NCI-H2227 treated with DMSO at 0.1 percent for 48 hours (cell line): ENCODE measurements at places on chromosomes 3 and 15.

- no peak for DNase-seq
Measured at GRCh38 chr15:100731267-100732152, 129.1 kb downstream of the ASB7 start.

DNA sequence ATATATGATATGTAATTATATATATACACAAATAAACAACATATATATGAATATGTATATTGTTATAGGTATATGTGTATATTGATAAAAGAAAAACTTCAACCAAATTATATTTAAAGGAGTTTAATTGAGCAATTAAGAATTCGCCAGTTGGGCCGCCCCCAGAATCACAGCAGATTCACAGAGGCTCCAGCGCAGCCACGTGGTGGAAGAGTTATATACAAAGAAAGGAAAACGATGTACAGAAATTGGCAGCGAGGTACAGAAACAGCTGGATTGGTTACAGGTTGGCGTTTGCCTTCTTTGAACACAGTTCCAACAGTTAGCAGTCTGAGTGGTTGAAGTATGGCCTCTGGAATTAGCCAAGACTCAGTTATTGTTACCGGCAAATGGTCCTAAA lies 137.3 kb upstream of the SLC24A5 start:
- no peak for DNase-seq

DNA sequence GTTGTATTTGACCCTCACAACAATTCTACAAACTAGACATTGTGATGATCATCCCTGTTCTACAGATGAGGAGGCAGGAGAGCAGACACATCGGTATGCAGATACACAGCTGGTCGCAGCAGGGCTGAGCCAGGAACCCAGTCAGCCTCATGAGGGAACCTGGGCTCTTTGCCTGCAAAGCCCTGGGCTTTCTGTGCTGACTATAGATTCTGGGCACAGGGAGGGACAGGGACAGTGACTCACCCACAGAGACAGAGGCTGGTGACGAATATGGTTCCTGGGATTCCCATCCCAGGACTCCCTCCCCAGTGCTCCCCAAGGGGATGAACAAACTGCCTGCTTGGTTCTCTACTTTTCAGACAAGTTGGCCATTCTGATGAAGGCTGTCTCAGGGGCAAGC lies 3.8 kb upstream of the CAMP start:
- DNase-seq: no peak

DNA sequence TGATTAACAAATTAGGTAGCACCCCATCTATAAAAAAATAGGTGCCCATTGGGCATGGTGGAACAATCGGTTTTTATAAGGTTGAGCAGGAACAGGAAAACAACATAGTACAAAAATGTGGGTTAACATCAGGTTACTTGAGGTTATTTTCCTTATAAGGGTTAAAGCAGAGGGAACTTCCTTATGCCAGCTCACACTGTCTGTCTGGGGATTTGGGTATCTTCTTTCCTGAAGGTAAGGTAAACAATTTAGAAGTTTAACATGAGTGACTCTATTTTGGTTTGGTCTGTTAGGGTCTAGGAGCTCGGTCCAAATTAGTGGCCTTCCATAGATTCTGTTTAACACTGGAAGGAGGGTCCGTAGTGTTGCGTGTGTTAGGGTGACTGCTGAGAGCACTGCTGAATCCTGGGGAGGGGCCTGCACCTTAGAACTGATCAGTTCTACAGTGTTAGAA lies 14.7 kb downstream of the CHD2 start:
- no peak for DNase-seq

DNA sequence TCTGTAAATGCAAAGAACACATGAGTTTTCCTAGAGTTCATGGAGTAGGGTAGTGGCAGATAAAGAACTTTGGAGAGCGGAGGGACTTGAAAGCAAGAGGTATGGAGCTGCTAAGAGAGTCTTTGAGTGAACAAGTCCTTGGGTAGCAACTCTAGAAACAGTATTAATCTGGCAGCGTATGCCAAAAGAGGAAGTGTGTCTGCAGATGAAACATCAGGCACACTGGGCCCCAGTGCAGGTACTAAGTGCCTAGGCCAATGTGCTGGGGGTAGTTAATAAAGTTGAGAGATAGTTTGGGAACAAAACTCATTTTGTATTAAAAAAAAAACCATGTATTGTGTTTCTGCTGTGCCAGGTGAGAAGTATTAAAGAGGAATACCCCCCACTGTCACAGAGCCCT lies 223.0 kb upstream of the STRIT1 start:
- DNase-seq: no peak

DNA sequence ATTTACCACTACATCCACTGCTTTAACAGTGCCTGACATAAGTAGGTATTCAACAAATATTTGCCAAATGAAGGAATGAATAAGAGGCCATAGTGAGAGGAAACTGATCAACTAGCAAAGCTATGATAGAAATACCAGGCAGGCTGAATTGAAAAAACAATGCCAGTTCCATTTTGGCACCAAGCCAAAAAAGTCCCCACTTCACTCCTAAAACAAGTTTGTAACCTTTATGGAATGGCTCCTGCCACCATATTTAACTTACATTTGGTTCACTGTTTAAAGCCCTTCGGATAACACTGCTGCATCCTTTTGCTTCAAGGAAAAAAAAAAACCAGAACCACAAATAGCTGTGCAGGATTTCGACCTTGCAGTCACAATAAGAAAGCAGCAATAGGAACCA lies 166.1 kb downstream of the FRMD5 start:
- no peak for DNase-seq

- DNase-seq: no peak
Measured at GRCh38 chr15:97566961-97567360, 393.5 kb upstream of the ARRDC4 start.

GRCh38 chr3:149977386-149977785 lies 6.7 kb upstream of the PFN2 start:
- no peak for DNase-seq

- no peak for DNase-seq
Measured at GRCh38 chr15:83983634-83984458, 251.7 kb upstream of the GOLGA6L4 start.

DNA sequence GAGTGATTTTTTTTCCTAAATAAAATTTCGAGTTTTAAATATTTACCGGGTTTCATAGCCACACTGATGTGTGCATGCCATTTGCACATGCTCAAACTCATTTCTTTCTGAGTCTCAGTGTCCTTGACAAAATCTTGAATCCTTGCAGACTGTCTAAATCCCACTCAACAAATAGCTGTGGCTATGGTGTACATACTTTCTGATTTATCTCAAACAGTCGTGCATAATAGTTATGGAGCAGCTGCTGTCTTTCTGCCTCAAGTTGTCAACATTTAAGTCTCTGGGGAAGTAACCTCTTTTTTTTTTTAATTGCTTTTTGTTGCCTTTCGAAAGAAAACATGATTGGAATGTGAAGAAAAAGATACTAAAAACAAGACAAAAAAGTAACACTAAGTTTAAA lies 52.8 kb upstream of the UTS2B start:
- no peak for DNase-seq

DNA sequence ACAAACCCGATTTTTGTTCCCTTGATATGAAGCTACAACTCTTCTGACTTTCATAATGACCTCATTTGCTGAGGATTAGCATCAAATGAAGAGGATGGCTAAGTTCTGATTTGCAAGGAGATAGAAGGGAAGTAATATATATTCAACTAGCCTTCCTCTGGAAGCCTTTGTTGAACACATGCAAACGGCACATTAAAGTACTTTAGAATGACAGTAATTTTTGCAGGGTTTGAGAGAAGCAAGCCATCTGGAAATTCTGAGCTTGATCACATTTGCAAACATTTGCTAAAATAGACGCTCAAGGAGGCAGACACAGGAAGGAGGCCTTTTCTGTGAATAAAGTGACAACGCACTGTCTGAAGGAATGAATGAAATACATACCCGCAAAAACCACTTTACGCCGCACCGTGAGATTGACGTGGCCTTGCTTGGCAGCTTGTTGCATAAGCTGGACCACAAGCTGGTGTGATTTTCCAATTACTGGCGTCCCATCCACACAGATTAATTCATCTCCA lies 657.2 kb downstream of the MAGI1 start:
- no peak for DNase-seq

- DNase-seq: no peak
Measured at GRCh38 chr3:32313723-32314473, 75.4 kb downstream of the CMTM8 start.

GRCh38 chr3:141477224-141477623 lies 9.6 kb upstream of the RASA2 start:
- DNase-seq: no peak

DNA sequence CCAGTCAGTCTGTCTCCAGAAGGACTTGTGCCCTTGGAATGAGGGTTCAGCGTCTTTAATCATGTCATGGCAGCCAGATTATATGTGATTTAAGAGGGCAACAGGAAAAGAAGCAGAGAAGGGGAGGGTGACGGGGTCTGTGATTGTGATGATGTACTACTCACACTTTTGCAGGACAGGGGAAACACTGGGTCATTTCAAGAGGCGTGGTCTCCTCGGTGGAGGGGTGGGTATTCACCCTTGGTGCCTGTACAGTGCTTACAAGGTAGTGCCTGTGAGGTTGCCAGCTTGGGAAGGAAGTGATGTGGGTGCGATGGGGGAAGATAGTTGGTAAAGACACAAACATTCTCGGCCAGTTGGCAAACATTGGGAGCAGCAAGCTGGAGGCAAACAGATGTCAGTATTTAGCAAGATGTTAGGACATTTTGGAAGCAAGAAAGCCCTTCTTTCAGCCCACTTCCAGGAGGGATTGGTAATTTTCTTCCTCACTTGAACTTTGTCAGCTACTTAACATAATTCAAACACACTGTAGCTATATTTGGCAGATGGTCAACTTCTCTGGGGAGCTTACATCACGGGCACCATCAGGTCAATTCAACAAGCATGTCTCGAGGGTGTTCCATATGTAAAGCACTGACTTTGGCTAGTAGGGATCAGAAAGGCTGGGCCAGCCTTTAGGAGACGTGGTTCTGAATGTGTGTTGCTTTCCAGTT lies 71.4 kb upstream of the ROPN1 start:
- DNase-seq: no peak

- DNase-seq: no peak
Measured at GRCh38 chr3:32310336-32310735, 71.9 kb downstream of the CMTM8 start.

GRCh38 chr15:42332331-42332730 lies 27.0 kb upstream of the CAPN3 start:
- DNase-seq: no peak

GRCh38 chr15:99385005-99385669 lies 133.9 kb downstream of the LRRC28 start:
- no peak for DNase-seq

DNA sequence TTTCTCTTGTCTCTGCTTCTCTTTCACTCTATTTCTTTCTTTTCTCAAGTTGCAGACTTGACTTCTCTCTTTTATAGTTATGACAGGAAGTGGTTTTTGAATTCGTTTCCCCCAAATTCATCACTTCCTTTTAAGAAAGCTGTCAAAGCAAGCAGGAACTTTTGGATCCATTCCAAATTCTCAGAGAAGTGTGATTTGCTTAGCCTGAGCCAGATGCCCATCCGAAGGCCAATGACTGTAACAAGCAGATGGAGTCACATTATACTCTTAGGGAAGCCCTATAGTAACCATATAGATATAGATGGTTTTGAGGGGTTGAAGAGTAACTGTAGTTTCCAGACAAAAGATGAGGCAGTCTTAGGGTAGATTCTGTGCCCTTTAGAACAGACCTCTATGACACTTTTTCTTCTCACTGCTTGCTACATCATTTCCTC lies 592.0 kb upstream of the KCNMB2 start:
- no peak for DNase-seq

DNA sequence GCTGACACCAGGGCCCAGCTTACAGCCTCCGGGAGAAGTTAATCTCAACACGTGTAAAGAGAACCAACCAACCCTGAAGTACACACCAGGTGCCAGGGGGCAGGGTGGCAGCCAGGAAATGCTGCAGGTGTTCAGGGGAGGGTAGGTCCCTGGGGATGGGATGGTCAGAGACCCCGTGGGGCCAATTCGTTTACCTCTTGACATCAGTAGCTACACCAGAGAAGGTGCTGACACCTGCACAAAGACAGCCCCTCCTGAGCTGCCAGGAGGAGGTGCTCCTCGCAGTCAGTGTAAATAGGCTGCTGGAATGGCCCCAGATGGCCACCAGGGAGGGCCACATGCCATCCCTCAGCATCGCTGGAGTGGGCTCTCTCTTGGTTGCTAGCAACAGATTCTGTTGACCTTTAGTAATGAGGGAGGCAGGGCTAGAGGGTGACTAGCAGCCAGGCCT lies 52.8 kb downstream of the CORO2B start:
- no peak for DNase-seq
